G401 (cell line): ENCODE measurements at places on chromosomes 7 and 10.

GRCh38 chr10:104527013-104527412 is 114.1 kb upstream of the SORCS3 start:
- no peak for DNase-seq

- DNase-seq: no peak
Measured at GRCh38 chr7:134648456-134648855, 1.8 kb downstream of the BPGM start.

DNA sequence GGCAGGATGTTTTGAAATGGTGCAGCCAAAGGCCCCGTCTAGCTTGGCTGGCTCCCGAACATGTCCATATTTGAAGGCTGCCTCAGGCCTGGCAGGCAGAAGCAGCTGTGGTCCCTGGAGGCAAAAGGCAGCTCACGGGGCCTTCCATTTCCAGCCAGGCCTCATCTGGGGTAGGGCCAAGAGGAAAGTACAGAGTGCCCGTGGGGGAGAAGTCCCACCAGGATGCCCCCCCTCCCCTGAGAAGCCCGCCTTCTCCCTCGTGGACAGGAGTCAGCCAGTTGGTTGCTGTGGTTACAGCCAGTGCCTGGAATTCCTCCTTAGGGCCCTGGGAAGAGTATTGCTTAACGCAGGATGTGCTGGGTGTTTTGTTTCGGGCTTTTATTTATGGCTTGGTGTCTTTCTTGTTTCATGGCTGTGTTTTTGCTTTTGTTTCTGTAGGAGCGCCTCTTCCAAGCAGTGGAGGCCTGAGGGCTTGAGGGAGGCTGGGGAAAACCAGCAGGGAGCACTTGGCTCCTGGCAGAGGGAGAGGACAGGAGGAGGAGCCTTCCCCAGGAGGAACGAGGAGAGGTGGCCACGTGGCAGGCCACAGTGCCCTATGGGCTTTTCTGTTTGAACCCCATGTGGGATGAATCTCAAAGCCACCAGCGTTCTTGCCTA is 45.4 kb downstream of the CHST3 start:
- DNase-seq: no peak

- DNase-seq: no peak
Measured at GRCh38 chr7:70178787-70179186, 580.5 kb downstream of the AUTS2 start.

DNA sequence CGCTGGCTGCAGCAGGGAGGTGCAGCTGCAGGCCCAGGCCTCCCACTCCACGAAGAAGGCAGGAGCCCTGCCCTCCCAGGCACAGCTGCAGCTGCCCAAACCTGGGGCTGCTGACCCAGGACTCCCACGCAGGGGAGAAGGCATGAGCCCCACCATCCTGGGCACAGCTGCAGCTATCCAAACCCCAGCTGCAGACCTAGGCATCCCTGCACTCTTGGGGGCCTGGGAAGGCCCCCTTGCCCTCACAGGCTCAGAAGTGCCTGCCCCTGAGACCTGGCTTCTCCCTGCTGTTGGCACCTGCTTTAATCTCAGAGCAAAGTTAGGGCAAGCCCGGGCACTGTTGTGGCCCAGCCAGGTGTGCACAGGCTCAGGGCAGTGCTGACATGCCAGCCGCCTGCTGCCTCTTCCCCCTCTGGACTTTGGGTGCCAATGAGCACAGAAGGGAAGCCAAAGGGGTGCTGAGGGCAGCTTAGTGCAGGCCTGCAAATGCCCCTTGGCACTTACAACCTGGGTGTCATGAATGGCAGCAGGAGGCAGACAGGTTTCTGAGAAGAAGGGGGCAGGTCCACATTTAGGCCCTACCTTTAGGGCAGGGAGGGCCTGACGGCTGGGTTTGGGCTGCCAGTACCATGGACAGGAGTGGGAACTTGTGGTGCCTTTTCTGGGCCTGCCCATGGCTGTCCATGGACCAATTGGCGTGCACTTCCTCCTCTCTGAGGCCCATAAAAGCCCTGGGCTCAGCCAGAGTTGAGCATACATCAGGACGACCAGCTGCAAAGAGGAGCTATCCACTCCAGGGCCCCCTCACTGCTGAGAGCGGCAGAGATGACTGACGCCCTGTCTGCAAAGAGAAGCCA is 31.1 kb downstream of the CRTAC1 start:
- no peak for DNase-seq
